ENCODE measurements at places on chromosomes 5 and 9.

- no peak for DNase-seq
These were observed 168.5 kb upstream of the PIK3R1 start for GRCh38 chr5:68047035-68047434.

- DNase-seq = no peak
These were observed 151.3 kb downstream of the SAXO1 start for GRCh38 chr9:18881758-18882157.

DNA sequence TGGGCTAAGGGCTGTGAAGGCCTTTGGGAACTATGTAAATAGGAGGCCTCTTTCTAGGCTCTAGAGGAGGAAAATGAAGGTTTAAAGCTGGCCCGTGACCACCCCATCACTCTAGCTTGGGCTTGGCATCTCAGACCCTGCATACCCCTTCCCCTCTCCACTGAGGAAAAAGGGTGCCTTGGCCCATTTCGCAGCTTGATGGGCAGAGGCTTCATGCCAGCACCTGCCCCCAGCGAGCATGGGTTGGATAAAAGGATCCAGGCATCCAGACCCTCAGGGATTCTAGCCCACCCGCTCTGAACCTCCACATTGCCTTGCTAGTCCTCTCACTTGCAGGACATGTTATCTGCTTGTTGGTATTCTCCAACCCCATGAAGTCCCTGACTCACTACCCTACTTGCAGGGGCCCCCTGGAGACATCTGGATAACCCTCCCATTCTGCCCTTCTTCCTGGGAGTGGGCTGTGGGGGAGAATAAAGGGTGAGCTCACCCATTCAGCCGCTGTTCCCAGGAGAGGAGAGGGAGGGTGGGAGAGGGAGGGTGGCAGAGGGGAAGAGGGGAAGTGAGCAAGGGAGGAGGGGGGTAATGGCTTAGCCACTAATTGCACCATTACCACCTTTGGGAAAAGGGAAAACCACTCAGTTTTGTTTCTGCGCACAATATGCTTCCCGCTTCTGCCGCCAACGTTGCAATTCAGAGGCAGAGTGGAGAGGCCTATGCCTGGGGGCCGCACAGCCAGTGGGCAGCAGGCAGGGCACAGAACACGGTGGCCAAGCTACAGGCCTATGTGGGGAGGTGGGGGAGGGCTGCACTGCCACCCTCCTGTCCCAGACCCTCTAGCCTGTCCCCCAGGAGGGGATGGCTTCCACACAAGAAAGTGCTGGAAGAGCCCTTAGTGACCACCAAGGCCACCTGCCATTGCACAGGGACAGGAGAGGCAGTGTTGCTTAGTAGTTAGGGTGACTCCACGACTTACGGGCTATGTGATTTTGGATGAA, 2.1 kb upstream of the CAMK2A start:
- DNase-seq = no peak

- peak; percentile 77 for DNase-seq
These were observed 18.4 kb downstream of the SLC25A46 start for GRCh38 chr5:110757118-110757729.

GRCh38 chr5:7811715-7812114, 39.2 kb downstream of the CFAP90 start:
- DNase-seq = no peak

DNA sequence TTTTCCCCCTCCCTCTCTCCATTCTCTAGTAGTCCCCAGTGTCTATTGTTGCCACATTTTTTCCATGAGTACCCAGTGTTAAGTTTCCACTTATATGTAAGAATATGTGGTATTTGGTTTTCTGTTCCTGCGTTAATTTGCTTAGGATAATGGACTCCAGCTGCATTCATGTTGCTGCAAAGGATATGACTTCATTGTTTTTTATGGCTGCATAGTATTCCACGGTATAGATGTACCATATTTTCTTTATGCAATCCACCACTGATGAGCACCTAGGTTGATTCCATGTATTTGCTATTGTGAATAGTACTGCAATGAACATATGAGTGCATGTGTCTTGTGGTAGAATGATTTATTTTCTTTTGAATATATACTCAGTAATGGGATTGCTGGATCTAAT, 77.4 kb upstream of the MEGF10 start:
- DNase-seq = no peak

GRCh38 chr5:43530648-43531047, 15.7 kb upstream of the C5orf34 start:
- DNase-seq = no peak

- DNase-seq = no peak
These were observed 92.1 kb downstream of the ZCCHC7 start for GRCh38 chr9:37212435-37212834.

GRCh38 chr5:95591490-95591901, 28.4 kb upstream of the GPR150 start:
- DNase-seq = no peak

DNA sequence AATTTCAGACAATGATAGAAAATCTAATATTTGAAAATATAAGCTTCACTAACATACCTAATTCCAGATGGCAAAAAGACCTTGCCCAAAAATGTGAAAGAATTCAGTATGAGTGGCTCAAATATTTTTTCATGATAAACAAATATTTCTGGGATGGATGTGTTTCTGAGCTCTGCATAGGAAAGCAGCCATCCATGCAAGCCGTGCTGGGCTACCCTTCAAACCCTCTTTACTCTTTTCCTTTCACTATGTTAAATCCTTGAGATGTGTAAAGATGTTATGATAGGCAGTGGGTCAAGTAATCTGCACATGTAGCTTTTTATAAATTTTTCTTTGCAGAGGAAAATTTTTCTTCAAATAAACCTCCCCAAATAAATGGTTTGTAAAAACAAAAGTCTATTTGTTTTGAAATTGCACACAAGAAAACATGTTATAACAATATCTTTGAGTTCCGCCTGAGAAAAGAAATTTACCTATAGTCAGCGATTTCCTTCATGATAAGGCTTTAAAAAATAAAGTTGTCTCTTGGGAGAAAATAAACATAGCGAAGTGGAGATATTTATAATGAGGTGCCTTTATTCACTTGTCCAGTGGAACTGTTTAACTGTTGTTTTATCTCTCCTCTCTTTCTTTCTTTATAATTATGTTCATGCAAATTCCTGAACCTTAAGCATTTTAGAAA, 154.3 kb upstream of the PITX1 start:
- DNase-seq = no peak

DNA sequence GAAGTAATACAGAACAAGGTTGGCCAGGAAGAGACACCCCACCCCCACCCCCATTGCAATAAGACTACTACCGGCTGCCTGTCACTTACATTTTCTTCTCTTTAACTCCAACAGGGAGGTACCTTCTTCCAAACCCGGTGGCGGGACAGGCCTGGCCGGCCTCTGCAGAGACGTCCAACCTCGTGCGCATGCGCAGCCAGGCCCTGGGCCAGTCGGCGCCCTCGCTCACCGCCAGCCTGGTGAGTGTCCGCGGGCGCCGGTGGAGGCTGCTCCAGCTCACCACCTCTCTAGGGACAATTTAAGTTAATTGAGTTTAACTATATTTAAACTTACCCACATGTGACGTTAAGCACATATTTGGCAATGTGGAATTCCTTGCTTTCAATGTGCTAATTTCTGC, 192.4 kb downstream of the MAST4 start:
- no peak for DNase-seq

- no peak for DNase-seq
These were observed 35.0 kb upstream of the PCSK5 start for GRCh38 chr9:75855509-75855908.

GRCh38 chr9:99878651-99879050, 27.8 kb upstream of the STX17 start:
- DNase-seq = no peak

DNA sequence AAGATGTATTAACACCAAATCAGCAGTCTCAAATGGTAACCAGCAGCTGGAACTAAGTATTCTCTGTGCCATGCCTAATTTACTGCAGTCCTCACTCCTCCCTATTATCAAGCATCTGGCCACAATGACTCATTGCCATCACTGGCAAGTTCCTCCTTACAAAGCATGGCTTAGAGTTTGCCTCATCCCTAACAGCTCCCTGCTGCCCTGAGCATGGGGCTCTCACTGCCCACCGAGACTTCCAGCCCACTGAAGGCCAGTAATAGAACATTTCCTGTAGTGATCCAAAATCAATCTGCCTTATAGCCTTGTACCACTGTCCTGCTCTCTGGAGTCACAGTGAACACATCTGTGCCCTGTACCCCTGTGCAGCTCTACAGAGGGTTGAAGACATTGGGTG, 211.9 kb upstream of the TRIM32 start:
- no peak for DNase-seq

DNA sequence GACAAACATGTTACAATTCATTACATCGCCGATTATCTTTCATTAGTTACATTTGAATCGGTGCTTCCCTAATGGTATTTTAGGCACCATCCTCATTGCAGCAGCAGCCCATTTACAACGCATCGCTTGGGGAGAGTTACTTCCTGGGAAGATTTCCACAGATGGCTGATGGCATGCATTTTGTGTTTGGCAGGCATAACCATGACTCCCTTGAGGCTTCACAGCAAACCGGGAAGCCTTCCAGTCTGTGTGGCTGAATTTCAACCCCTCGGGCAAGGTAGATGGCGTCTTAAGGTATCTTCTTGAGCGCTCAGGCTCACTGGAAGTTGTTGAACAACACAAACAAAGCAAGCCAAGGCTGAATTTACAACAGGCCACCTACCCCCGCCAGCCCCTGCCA, 1.6 kb upstream of the DNAH5 start:
- no peak for DNase-seq

- DNase-seq = no peak
These were observed 10.2 kb upstream of the STING1 start for GRCh38 chr5:139492700-139493192.

- DNase-seq = no peak
These were observed 934 bp upstream of the FCN1 start for GRCh38 chr9:134918646-134919045.

GRCh38 chr5:93821891-93822415, 80.6 kb upstream of the POU5F2 start:
- DNase-seq = no peak

GRCh38 chr9:32331240-32331639, 53.2 kb upstream of the ACO1 start:
- no peak for DNase-seq

- no peak for DNase-seq
These were observed 3.2 kb upstream of the RAI14 start for GRCh38 chr5:34652914-34653313.

GRCh38 chr5:120258123-120258522, 206.0 kb upstream of the PRR16 start:
- no peak for DNase-seq

- DNase-seq = no peak
These were observed 95.3 kb downstream of the SPOCK1 start for GRCh38 chr5:137403869-137404268.

DNA sequence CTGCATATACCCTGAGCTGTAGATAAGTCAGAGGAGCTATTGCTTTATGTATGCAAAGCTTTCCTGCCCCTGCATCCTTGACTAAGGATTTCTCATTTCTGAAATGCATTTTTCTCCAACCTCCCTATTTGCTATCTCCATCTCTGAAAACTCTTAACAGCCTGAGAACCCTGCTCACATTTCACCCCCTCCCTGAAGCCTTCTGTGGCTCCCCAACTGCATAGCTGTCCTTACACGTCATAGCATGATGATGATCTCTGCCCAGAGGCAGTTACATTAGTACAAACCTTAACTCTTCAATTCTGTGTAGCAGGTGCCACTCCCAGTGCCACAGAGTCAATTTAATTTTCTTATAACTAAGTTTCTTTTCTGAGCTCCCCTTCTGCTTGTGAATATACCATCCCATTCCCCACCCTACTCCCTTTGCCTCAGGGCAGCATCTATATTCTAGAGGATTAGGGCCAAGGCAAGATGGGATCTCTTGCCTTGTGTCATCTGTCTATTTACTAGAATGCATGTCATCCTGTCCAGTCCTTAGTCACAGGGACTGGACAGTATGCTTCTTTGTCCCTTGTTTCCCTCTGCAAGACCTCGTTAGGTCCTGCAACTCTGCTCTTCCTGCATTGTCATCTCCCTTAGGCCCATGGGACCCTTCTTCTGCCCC, 149.7 kb upstream of the SPRY4 start:
- DNase-seq = no peak

- DNase-seq = no peak
These were observed 9.8 kb upstream of the CTSL start for GRCh38 chr9:87716141-87716540.

Measured in hematopoietic multipotent progenitor cell treated with erythropoietin and hydrocortisone succinate and interleukin-3 and kit ligand, for 17 days (in vitro differentiated cells).